ENCODE measurements at places on chromosomes 5 and 9.
A peak's percentile ranks its signal among the peaks of the same experiment; 100 is the strongest.

- DNase-seq: peak; percentile 38
Measured at GRCh38 chr9:127004946-127005769, 90.6 kb downstream of the RALGPS1 start.

DNA sequence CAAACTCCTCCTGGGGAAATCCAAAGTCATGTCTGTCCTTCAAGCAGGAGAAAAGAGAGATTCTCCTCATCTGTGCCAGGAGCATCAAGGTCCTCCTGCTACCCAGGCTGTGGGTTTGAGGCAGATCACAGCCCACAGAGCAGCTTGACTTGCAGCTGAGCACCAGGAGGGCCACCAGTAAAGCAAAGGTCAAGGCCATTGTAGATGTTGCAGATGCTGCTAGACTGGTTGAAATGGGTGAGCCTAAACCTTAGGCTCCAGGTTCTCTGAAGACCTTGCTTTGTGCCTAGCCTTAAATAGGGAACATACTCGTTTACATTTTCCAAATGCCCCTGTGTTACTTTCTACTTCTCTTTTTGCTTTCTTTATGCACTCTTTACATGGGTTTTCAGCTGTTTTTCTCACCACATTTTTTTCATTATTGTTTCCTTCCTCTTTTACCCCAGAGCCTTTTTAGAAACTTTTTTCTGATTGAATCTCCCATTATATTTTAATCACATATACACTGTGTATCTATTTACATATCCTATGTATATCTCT, at the start of gene IFNA2:
TSS of gene IFNA2 (minus strand) at position 268 of the 540 bp plus-strand sequence. CDS start at position 199, 69 bp downstream.
- no peak for DNase-seq

- no peak for DNase-seq
Measured at GRCh38 chr9:99730062-99730461, 91.6 kb upstream of the NR4A3 start.

DNA sequence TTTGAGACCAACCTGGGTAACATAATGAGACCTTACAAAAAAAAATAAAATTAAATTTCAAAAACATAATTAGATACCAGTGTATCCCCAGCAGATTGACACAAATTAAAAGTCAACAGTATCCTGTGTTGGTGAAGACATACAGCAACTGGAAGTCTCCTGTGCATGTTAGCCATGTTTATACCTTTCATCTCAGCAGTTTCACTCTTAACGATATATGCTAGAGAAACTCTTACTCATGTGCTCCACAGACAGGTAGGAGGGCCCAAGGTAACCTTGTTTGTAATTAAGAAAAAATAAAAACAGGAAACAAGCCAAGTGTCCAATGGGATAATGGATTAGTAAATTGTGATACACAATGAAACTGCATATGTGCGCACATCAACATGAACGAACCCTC, 50.1 kb upstream of the N4BP3 start:
- no peak for DNase-seq

GRCh38 chr5:109242518-109242917, 167.3 kb downstream of the PJA2 start:
- DNase-seq: no peak
